Iris pigment epithelial cell (primary cell): ENCODE measurements at places on chromosomes 7 and 10.

GRCh38 chr7:140679186-140679585 is 6.4 kb downstream of the ADCK2 start:
- no peak for DNase-seq

GRCh38 chr10:127840884-127841283 is 51.9 kb downstream of the CLRN3 start:
- no peak for DNase-seq

DNA sequence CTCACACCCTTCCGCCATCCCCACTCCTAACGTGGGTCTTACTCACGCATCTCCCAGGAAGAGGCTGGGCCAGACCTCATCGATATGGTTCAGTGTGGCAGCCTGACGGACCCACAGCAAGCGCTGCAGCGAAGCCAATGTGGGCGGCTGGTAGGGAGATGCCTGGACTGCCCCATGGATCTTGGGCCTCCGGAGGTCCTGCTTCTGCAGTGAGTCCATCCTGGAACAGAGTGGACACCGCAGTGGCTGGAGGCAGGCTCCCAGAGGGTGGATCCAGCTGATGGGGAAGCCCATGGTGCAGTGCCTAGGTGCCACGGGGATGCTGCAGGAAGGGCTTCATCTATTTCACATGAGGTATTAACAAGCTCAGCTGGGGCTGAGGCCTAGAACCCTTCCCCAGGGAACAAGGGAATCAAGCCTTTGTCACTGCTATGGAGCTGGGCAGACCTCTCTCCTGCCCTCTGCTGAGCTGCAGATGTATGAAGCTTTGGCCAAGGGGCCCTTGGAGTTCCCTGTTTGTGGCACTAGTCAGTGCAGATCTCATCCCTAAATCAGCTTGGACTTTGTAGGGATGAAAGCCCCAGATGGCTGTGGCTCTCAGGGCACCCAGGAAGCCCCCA is 13.7 kb upstream of the SAMD8 start:
- DNase-seq = peak; percentile 15

DNA sequence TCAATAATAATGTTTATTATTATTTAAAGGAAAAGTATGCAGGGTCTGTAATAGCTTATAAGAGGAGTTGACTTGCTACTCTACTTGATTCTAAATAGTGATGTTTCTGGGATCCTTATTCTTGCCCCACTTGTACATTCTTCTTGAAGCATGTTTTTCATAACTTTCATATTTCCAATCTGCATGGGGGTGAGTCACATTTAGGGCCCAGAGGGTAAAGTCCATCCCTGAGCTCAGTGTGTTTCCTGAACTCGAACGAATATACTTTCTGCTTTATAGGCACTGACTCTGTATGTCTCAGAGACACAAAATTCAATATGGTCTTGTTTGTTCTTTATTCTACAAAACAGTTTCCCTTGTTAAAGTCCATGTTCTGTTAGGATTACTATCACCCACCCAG is 61.0 kb upstream of the SMIM30 start:
- DNase-seq = peak; percentile 67

DNA sequence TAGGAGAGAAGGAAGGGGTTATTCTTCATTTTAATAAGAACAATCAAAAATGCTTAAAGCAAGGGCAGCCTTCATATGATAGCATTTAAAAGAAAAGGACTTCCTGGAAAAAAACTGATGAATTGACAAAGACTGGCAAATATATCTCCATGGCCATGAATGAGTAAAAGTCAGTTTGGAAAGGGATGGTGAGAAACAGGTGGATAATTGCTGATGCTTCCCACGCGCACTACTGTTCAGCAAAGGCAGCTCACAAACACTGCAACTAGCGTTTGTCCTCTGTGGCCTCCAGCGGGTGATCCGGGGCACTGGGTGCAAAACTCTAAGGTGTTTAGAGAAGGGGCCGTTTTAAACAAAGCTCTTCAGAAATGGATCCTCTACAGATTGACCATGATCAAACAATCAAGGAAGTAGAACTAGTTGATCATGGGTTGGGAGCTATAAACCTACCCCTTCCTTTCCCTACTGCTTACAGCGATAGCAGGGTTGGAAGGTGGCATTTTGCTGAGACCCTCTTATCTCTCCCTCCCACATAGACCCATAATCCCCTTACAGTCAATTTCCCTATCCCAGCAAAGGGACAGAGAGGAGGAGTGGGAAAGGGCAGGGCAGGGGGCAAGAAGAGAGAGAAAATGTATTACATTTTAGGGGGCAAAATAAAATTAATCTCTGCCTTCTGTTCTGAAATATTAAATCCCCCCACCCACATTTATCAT is 53.8 kb downstream of the SMURF1 start:
- DNase-seq = no peak

DNA sequence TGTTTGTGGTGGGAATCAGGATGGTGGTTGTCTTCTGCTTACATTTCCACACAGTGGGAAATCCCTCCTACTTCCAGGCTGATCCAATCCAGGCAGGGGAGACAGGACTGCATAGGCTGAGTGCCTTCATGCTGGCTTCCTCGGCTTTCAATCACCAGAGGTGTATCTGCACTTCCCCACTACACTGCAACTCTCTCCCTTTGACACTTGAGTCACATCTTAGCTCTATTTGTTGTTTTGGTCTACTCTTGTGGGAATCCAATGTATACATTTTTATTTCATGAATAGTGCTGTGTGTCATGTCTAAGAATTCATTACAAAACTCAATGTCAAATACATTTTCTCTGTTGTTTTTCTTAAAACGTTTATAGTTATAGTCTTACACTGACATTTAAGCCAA is 735.6 kb downstream of the XPNPEP1 start:
- peak; percentile 47 for DNase-seq

GRCh38 chr7:64849250-64849923 is 53.7 kb upstream of the ZNF273 start:
- DNase-seq = peak; percentile 52

DNA sequence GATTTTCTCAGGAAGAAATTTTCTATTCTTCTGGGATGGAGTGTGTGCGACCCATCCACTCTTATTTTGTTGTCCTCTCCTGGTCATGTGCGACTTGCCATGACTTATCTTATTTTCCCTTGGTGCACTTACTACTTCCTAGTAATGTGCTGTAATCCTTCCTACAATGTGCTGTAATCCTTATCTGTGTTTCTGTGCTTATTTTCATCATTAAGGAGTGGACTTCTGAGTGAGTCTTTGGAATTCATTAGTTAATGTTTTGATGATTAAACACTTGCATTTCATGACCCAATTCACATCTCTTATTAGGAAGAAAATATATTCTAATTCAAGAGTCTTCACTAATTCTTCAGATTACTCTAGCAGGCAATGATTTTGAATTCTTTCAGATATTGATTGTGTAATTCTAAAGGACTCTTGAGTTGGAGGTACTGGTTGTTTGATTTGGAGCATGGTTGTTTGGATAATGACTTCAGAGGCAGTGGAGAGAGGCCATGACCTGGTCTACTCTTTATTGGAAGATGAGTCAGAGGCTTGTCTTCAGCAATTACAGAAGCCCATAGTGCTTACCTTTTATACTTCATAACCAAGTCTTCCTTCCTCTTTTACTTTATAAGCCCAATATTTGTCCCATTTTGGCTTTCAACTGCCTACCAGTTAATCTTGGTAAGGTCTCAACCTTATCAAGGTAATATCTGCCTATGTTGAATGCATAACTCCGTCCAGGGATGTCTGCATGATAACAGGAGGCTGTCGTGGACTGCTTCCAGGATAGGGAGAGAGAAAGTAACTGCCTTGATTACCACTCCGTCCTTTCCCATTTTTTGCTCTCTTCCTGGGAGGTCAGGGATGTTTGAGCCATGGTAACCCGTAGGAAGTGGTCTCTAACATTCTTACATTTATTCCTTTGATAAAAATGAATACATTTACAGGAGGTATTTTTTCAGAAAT is 278.3 kb upstream of the SP8 start:
- DNase-seq = no peak

GRCh38 chr7:129157651-129158050 is 13.1 kb downstream of the TSPAN33 start:
- DNase-seq = no peak
